Posterior vena cava (tissue), 2 donors: ENCODE measurements at places on chromosomes 3 and 15. TPM values are rescaled to one million over a fixed set of nuclear protein-coding genes. Genes with fewer than 3 reads are reported as not detected.

DNA sequence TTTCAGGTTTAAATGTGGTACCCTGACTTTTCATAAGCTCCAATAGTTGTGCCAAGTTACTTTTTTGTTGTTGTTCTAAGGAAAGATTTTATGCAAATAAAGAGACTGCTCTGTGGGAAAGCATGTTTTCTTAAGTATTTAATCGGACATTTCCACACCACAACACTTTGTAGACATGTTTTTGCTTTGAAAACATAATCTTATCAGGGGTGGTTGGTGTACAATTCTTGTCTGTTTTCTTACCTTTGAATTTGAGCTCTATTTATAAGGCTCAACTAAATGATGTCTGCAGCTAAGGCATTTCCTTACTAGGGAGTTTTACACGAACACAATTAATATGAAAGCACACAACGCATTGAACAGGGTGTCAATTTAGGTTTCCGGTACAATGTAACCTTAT lies 81.5 kb upstream of the CDIN1 start:
- no peak for DNase-seq

- no peak for DNase-seq
Measured at GRCh38 chr3:50288387-50289007, 3.7 kb downstream of the IFRD2 start.

Gene CACNA2D3
- 4.0 TPM for total RNA-seq

Gene MED12L
- 1.00 TPM for total RNA-seq

Gene SLCO2A1
- total RNA-seq, result 102 TPM
